Motor neuron (in vitro differentiated cells): ENCODE measurements at places on chromosomes 16 and 17.
A peak's percentile ranks its signal among the peaks of the same experiment; 100 is the strongest.

- no peak for ATAC-seq
These were observed 44.7 kb downstream of the CNOT1 start for GRCh38 chr16:58584831-58585505.

GRCh38 chr17:80229011-80229410, 8.8 kb downstream of the SLC26A11 start:
- no peak for ATAC-seq

DNA sequence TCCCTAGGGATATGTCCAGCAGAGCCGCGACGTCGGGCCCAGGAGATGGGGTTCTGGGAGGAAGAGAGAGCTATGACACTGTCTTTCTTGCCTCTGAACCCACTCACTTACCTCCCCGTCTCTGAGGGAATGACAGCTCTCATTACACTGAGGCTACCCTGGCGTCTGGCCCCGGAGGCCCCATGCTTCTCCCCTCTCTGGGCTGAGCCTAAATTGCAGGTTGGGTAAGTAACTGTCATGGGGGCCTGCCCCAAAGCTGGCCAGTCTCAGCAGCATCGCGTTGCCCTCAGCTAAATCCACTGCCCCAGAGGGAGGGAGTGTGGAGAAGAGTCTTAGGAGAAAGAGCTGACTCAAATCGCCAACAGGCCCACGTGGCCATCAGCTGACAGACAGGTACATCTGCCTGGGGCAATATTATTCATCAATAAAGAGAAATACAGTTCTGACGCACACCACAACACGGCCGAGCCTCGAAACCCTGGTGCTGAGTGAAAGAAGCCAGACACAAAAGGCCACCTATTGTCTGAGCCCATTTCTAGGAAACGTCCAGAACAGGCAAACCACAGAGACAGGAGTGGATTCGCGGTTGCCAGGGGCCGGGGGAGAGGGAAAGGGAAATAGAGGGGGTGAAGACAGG, 156.4 kb downstream of the C16orf95 start:
- ATAC-seq, result no peak

DNA sequence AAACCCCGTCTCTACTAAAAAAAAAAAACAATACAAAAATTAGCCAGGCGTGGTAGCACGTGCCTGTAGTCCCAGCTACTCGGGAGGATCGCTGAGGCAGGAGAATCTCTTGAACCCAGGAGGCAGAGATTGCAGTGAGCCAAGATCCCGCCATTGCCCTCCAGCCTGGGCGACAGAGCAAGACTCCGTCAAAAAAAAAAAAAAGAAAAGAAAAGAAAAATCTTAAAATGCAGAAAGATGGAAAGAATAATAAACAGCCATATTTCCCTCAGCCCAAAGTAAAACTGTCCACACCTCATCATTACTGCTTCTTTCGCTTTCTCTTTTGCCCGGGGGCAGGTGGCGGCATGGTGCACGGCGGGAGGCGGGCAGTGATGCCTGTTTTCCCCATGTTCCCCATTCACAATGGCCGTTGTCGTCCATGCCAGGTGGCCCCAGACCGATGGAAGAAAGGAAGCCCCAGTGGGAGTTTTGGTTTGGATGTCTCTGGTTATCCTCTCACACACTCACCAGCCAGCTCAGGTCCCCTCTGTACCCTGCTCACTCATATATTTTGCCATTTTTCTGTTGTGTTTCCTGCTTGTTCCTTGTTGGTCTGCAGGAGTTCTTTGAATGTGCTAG, 37.0 kb upstream of the PEMT start:
- ATAC-seq, result no peak

GRCh38 chr16:17072104-17072503, 398.7 kb downstream of the XYLT1 start:
- no peak for ATAC-seq

- no peak for ATAC-seq
These were observed 204.9 kb upstream of the KCNJ16 start for GRCh38 chr17:69870091-69870530.

DNA sequence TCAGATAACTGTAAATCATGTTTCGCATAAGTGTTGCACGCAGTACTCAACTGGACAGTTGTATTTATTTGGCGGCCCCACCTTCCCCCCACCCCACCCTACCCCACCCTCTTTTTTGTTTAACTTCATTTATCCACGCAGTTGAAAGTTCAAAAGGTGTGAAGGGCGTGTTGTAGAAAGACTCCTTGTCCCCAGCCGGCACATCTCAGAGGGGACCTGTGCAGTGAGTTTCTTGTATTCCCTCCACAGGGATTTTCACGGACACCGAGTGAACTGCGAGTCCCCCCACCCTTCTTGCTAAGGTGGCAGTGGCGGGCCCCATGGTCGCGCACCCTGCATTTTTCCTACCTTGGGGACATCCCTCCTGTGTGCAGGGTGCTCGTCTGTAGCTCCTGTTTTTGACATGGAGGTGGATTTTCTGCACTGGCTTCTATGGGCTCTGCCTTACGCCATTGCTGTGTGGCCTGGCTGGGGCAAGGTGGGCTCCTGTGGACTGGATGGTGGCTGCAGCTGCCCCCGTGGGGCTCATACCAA, 36.2 kb downstream of the ADCY7 start:
- no peak for ATAC-seq

DNA sequence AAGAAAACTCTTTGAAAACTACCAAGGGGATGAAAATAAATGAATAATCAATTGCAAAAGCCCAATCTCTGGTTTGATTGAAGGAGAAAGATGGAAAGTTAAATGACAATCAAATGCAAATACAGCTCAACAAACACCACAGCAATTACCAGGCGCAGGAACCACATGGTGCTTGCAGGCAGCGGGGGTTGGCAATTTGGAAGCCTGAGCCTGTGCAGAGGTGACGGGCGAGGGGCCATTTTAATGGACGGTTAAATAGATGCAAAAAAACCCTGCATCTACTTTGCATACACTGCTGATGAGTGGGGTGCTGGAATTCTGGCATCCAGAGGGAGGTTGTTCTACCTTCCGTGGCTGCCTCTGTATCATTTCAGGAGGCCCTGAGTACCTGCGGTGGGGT, 4.8 kb upstream of the SEZ6 start:
- no peak for ATAC-seq

DNA sequence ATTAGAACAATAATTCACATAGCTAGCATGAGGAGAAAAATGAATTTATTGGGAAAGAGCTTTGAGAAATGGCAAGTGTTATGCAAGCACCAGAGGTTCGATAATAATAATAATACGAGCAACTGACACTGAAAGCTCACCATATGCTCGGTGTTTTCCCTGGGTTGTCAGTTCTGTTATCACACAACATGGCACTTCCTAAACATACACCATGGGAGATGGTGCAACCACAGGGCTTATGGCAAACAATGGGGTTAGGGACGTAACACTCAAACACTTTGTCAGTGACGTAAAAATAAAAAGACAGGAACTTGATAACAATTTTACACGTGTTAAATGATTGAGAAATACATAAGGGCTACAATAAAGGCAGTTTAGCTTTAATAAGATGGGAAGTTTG, 23.7 kb downstream of the OR1D5 start:
- ATAC-seq, result no peak

DNA sequence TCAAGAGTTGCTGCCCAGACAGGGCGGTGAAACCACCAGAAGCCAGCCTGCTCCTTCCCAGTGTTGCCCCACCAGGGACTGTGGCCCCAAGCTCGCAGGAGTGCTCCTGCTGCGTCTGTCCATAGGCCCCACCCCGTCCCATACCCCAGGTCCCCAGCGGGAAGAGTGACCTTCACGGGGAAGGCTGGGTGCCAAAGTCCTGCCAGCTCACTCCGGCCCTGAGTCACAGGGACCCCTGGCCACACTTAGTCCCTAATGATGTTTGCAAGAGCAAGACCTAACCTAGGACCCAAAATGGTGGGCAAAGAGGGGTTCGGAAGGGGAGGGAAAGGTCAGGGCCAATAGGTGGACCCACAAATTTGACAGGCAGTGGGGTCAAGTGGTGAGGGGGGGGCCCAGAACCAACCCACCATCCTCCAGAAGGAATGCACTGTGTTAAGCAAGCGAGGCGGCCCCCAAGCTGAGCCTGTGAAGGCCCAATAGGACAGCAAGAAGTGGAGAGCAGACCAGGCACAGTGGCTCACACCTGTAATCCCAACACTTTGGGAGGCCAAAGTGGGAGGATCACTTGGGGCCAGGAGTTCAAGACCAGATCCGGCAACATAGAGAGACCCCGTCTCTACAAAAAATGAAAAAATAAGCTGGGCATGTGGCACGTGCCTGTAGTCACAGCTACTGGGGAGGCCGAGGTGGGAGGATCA, 3.3 kb downstream of the DOK4 start:
- no peak for ATAC-seq

DNA sequence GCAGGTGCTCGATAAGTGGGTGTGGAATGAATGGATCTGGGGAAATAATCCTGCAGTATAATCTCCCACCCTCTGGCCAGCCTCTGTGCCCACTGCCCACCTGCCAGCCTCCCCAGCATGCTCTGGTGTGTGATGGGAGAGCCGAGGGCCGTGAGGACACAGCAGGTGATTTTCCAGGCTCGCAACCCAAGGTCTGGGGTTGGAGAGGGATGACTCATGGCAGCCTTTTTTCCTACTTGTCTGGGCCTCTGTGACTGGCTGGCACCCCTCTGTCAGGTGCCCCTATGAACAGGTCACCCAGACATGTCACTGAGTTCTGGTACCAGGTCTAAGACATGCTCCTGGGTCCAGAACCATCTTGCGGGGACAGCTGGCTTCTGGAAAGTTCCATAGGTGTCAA, 385.7 kb upstream of the TNRC6C start:
- no peak for ATAC-seq

DNA sequence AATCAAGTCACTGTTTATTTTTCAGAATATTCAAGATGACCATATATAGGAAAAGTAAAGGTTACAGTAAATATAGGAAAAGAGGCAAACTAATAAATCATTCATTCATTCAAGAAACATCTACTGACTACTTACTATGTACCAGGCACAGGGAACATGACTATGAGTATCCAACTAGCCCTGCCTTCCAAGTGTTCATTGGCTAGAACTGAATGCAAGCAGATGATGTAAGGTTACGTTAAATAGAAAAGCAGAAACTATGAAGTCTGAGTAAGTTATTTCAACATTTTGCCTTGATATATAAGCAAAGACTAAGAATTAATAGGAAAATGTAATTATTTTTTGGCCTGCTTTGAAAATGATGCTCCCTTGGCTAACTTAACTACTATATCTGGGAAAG, 36.7 kb downstream of the SPAG9 start:
- no peak for ATAC-seq

DNA sequence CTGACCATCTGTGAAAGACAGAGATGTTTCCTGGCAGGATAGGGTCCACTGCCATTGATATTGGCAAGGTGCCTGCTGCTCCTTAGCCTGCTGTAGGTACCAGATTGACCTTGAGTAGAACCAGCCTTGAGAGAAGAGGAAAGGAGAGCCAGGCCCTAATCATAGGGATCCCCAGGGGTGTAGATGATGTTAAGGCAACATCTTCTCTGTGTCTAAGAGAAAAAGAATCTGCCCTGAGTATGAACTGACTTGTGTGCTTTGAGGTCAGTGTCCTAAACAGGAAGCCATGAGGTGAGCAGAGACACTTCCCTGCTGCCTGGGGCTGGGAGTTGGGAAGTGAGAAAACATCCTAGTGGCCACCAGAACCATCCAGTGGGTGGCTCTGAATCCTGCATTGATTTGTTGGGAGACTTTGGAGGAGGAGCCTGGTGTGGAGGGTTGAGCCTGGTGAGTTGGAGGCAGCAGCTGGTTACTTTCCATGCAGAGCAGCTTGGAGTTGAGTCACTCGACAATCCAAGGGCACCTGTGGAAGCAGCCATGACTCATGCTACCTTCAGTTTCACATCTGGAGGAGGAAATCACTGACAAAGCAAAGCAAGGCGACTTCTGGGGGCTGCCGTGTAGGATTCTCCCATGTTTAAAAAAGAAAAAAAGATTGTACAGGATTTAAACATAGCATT, 47.8 kb downstream of the BMERB1 start:
- peak; percentile 100 for ATAC-seq

DNA sequence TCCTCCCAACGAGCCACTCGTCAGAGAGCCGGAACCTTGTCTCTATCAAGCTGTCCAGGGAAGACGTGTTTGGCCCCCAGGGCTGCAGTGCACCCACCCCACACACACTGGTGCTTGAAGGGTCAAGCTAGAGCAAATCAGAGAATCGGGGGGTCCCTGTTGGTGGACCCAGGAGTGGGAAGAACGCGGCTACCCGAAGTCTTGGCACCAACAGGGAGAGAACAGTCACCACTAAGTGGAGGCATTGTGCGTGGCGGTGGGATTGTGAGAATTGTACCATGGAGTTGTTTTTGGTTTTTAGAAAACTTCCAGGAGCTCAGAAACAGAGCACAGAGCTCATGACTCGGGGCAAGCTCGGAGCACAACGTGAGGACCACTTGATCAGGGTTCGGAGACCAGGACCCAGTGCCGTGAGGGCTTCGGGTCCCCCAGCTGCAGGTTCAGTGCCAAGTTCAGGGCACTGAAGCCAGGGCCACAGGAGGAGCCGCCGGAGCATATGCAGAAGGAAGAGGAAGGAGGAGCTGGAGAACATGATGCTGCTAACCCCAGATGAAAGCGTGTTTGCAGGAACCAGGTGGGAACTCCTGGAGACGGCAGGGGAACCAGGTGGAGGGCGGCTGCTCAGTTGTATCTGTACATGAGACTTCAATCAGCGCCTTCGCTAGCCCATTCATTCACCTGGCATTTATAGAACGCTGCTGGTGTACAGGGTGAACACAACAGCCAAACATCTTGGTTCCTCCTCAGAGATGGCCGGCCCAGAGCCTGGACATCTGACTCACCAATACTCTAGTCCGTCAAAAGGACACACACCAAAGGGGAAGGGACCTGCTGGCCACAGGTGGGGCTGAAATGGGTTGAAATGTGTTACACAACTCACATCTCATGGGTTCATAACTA, 42.8 kb downstream of the METRNL start:
- no peak for ATAC-seq

DNA sequence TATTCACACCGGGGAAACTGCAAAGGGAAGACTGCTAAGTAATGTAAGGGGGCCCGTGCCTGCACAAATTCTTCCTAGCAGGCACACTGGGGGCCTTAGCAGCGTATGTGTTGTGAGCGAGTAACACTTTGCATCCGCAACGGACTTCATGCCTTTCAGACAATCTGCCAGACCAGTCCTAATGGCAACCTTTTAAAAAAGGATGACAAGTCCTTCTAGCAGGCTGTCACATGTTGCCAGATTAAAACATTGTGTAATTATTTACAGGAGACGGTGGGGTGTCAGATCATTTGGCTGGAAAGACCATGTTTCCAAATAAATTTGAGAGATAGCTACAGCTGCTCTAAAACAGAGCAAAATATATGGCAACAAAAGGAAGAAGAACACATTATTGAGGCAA, 46.1 kb downstream of the CPPED1 start:
- no peak for ATAC-seq
